Central memory CD4-positive, alpha-beta T cell (primary cell): ENCODE measurements at places on chromosomes 12 and 14.

GRCh38 chr14:61608245-61609165 is 86.8 kb upstream of the HIF1A start:
- no peak for DNase-seq

GRCh38 chr14:60509438-60510253 is 700 bp downstream of the SIX6 start:
- DNase-seq: no peak

DNA sequence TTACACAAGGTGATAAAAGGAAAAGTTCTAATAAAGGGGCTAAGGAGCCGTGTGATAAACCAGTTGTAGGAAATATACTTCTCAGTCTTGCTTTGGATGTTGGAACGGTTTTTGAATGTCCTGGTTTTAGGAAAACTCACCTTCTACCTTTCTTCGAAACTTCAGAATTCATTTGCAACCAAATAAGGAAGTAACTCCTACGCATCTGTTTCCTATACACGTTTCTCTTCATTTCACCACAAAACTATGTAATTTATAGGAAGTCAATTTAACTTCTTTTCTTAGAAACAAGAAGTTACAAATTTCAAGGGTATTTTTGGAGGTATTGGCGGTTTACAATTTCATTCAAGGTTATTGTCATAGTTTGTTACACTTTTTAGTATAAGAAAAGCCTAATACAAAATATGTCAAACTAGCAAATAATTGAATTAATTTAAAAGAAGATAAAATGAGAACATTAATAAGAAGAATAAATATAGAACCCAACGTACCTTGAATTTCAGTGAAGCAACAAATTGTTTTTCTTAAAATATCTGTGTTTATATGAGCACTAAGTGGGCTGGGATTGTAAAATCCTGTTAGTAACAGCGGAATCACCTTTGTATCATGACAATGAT is 33.2 kb upstream of the CD69 start:
- peak; percentile 28 for DNase-seq

DNA sequence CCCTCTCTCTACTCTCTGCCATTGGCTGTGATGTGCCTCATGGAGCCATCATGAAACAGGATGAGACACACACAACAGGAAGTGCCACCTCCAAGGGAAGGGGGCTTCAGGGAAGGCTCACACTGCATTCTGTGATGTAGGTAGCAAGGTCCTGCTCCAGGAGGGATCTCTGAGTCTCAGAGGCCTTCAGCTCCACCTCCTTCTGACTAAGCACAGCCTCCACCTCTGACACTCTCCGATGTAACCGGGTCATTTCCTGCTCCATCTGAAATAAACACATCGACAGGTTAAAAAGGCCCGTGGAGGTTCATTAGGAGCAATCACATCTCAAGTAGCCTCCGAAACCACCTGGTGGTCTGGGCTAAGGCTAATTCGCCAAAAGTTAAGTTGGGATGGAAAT is 93.3 kb downstream of the CIT start:
- no peak for DNase-seq

DNA sequence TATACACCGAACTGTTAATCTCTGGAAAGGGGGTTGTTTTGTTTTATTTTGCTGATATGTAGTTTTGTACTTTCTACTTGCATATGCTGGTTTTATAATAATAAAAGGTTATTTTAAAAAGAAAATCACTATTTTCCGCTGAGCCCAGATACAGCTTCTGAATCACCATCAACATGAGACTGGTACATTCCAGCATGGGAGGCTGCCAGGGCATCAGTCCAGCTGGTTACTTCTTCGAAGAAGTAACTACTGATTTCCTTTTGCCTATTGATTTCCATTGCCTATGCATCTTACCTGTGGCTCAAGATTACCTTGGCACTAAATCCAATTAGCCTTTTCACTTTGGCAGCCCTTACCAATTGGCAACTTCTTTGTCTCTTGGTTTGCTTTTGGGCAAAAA is 11.7 kb upstream of the OSBPL8 start:
- no peak for DNase-seq

- no peak for DNase-seq
Observed at GRCh38 chr12:2651068-2651965, 143.5 kb upstream of the FKBP4 start.
